ENCODE measurements at places on chromosomes 7 and 10.

DNA sequence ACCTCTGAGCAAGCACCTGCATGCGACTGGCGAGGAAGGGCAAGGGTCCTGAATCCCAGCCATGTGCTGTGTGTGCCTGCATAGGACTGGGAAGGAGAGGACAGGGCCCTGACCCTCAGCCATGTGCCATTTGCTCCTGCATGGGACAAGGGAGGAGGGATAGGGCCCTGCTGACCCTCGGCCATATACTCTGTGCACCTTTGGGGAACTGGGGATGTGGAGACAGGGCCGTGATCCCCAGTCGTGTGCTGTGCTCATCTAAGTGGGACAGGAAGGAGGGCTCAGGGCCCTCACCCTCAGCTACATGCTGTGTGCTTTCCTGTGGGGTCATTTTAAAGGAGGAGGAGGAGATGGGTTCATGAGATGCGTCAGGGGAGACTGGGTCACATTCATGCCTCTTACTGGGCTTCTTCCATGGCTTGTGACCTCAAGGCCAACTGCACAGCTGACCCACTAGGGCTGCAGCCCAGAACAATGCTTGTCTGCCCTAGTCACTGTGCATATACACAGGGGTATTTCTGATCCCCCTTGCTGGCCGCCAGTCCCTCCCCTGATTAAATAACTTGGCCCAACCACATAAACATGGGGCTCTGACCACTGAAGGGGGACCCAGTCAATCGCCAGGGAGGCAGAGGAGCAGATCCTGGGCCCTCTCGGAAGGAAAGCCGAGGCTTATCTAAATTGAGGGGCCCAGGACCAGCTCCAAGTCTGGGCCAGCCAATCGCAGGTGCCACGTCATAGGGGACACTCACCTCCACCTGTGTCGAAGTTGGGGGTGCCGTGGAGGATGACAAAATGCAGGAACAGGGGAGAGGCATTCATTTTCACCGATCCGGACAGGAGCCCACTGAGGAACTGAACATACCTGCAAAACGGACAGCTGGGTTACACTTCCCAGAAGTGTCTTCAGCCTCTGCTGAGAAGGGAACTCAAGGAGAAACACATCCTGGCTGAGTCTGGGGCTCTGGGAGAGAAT is 167.3 kb downstream of the TNS3 start:
- DNase-seq, result no peak

GRCh38 chr7:123230603-123231002 is 30.8 kb upstream of the SLC13A1 start:
- DNase-seq, result no peak

DNA sequence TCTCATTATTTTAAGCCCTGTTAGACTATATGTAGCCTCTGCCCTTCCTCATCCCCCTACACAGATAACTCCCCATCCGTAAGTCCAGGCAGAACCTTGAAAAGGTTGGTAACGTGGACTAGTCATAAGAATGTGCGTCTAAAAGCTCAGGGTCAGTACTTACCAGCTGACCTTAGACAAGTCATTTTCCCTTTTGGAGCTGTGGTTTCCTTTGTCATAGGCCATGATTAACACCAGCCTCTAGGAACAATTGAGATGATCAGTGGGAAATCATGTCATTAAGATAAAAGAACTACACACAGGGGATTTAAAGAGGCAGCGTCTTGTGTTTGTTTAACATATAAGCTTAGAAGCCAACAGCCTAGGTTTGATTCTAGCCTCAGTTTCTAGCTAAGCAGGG is 6.9 kb upstream of the UNC5B start:
- no peak for DNase-seq

- peak; percentile 72 for DNase-seq
Measured at GRCh38 chr7:81594767-81595166, 175.1 kb downstream of the HGF start.

- DNase-seq, result no peak
Measured at GRCh38 chr10:49242604-49243003, 54.4 kb upstream of the TMEM273 start.

- no peak for DNase-seq
Measured at GRCh38 chr7:131109011-131109758, 218.5 kb upstream of the MKLN1 start.

GRCh38 chr7:96320442-96320841 is 1.5 kb downstream of the SLC25A13 start:
- no peak for DNase-seq

DNA sequence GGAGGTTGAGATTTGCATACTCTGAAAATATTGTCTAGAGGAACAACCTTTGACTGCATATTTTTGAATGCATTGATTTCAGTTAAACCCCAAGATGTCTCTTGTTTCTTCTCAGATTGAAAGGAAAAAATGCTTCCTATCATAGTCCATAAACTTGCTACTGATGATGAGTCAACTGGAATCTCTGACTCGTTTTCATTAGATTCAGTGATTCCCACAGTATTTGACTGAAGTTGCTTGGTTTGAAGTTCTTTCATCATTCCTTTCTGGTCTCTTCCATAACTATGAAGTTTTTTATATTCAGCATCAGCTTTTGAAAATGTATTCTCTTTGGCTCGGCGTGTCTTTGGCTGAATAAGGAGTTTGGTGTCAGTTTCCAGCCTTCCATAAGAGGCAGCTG is 10.7 kb downstream of the PEX1 start:
- no peak for DNase-seq

DNA sequence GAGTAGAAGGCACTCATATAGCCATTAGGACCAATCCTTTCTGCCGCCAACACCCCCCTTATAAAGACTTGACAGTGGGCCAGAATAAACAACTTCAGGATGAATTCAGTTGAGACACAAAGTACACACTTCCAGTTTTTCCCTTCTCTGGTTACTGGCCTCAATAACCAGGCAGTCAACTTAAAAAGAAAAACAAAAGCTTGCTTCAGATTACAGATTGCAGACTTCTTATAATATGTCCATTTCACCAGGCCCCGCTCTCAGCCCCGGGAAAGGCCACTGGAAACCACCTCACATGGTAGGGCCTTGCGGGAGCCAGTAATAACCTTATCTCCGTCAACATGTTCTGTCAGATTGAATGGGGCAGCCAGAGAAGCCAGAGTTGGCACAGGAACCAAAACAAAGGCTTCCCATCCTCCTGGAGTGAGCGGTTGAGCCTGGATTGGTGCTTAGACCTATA is 108.8 kb downstream of the EGFR start:
- peak; percentile 80 for DNase-seq

GRCh38 chr7:108525327-108525984 is 479 bp downstream of the PNPLA8 start:
- DNase-seq, result peak; percentile 78

GRCh38 chr7:67306331-67306730 is 309.7 kb downstream of the TYW1 start:
- no peak for DNase-seq

GRCh38 chr10:113506476-113506875 is 46.4 kb upstream of the HABP2 start:
- no peak for DNase-seq

DNA sequence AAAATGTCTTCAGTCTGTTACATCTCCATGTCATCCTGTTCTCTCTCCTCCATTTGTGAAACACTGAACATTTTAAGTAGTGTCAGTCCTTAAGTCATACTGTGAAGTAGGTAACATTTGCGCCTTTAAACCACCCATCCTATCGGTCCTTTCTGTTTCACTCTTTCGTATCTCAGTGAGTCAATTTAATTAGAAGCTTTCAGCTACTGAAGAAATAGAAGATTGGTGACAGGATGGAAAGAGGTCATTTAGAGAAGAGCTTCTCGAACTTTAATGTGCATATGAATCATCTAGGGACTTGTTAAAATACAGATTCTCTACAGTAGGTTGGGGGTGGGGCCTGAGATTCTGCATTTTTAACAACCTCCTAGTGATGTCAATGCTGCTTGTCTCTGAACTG is 113.4 kb downstream of the SRI start:
- DNase-seq, result no peak

- DNase-seq, result no peak
Measured at GRCh38 chr10:86644152-86644793, 10.1 kb upstream of the OPN4 start.

GRCh38 chr7:77467408-77467807 is 51.3 kb upstream of the GSAP start:
- DNase-seq, result no peak

- DNase-seq, result no peak
Measured at GRCh38 chr7:42766782-42767423, 145.0 kb downstream of the C7orf25 start.

DNA sequence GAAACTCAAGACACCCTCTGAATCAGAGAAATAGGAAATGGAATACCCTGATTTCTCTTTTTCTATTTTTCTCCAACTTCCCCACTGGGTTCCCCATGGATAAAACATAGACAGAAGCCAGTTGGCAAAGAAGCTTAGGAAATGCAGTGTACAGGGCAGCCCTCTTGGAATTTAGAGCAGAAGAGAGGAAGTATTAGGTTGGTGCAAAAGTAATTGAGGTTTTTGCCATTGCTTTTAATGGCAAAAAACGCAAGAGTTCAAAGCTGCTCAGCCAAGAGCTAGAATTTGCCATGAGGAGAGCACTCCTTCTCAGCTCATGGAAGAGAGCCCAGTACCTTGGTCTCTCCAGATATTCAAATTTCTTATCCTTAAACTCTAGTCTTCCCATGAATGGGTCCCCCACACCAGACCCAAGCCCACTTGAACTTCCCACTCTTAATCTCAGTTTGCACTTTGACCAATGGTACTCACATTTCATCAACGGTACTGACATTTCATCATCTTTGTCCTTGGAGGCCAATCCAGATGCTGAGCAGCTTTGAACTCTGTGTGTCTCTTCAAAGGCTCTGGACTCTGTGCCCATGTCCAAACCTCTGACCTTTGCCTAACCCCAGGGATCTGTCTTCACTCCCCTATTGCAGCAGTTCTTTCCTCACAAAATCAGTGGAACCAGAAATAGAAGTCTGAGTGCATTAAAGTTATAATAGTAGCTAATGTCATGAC is 73.2 kb upstream of the PPP1R3C start:
- DNase-seq, result no peak

GRCh38 chr10:74078037-74078436 is 72.6 kb downstream of the AP3M1 start:
- DNase-seq, result no peak

DNA sequence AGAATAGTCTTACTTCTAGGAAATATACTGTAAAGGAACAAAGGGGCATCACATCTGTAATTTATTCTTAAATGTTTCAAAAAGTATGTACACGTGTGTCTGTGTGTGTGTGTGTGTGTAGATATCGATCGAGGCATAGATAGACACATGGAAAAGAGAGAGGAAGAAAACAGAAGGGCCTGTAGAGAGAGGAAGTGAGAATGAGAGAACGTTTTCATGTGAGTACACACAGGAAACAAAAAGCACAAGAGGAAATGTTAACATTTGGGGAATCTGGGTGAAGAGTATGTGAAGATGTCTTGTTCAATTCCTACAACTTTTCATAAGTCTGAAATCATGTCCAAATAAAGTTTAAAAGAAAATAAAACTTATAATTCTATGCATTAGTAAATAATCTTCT is 286.5 kb upstream of the SORCS1 start:
- no peak for DNase-seq

DNA sequence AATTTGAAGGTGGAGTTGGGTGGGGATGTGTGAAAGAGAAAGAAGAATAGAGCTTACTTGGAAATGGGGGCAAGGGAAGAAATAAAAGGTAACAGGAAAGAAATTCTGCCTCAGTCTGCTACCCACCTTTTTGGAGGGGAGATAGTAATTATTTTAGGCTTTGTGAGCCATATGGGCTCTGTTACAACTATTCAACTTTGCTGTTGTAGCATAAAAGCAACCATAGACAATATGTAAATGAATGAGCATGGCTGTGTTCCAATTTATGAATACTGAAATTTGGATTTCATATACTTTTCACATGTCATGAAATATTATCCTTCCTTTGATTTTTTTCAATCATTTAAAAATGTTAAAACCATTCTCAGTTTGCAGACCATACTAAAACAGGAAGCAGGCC is 176.9 kb downstream of the HPSE2 start:
- no peak for DNase-seq

DNA sequence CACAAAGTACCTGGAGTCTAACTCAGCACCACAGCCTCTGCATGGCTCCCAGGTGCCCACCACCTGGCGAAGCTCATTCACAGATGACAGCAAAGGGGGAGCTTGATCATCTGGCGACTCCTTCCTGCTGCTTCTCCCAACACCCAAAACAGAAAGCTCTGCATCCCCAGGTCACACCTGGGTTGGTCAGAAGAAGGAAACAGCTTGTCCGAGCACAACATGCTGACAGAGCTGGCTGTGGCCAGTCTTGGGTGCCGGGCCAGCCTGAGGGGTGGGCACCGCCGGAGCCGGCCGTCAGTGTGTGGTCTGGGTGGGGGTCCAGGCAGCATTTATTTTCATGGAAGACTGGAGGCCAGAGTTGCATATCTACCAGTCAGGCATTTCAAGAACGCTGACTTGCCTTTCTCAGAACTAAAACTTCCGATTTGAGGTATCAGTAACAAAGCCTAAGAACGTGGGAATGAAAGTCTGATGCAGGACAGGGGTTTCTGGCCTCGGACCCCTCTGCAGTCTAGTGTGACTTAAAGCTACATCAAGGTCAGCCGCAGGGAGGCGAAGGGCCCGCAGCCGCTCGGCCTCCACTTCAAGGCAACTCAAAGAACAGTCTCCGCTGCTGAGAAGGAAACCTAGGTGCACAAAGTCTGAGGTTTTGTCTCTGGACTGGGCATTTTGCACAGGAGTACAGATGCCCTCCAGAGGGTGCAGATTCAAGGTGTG is 109.6 kb downstream of the CYTH3 start:
- DNase-seq, result no peak

GRCh38 chr7:81298951-81299666 is 380.3 kb upstream of the SEMA3C start:
- DNase-seq, result peak; percentile 93

GRCh38 chr10:52252307-52252706 is 61.8 kb upstream of the DKK1 start:
- no peak for DNase-seq

DNA sequence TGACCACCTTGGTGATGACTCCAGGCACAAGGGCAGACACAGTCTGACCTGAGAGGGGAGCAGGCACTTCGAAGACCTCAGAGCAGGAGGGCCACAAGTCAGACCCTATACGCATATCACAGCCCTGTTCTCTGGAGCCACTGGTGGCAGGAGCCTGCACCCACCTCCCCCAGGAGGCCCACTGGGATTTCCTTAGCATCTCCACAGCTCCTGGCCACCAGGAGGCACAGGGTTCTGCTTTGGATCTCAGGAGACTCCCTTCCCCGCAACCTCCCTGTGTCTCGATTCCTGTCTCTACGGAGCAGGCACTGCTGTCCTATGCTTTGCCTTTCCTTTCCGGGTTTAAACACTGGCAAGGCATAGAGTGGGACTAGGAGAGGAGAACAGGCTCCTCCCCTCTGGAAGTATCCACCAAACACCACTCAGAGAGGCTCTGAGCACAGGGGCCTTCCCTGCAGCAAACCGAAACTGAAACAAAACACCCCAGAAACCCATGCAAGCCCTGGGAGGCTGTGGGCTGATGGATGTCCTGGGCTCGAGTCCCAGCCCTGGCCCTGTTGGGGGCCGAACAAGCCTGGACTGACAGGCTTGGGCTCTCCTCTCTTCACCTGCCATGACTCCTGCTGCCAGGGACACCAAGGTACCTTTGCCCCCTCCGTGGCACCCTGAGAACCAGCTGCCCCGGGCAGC is 166.3 kb downstream of the NEURL1 start:
- DNase-seq, result peak; percentile 79

Data from fibroblast of the conjunctiva (primary cell).